Activated CD4-positive, alpha-beta T cell treated with anti-CD3 and anti-CD28 coated beads for 1 hour (primary cell): ENCODE measurements at places on chromosomes 2 and 18.

DNA sequence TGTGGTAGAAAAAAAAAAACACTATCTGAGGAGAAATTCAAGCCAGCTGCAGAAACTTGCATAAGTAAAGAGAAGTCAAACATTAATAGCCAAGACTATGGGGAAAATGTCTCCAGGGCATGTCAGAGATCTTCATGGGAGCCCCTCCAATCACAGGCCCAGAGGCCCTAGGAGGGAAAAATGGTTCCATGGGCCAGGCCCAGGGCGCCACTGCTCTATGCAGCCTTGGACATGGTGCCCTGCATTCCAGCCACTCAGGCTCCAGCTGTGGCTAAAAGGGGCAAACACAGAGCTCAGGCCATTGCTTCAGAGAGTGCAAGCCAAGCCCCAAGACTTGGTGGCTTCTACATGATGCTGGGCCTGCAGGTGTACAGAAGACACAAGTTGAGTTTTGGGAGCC, 354.7 kb downstream of the NBAS start:
- no peak for DNase-seq

- DNase-seq = peak; percentile 40
These were observed 543 bp downstream of the HADHB start for GRCh38 chr2:26245231-26245732.

DNA sequence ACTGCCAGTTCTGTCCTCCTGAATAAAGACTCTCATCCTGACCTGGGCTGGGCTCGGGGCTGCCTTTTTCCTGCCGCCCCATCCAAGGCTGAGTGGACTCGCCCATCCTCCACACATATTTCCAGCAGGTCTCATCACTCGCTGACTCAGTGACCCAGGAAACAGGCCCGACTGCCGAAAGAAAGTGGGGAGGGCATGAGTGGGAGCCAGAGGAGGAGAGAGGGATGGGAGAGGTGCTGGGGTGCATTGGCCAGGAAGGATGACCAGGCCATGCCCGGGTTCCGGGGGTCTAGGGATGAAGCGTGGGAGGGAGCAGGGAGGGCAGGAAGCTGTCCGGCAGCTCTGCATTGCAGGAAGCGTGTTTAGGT, 66.7 kb downstream of the TWIST2 start:
- no peak for DNase-seq

- no peak for DNase-seq
These were observed 8.4 kb downstream of the GPC1 start for GRCh38 chr2:240443891-240444301.

GRCh38 chr18:28124131-28125029, 52.5 kb downstream of the CDH2 start:
- no peak for DNase-seq

GRCh38 chr2:15667809-15668556, 76.3 kb downstream of the DDX1 start:
- DNase-seq = no peak

GRCh38 chr2:122643725-122644329, 888.4 kb downstream of the TSN start:
- DNase-seq = no peak

DNA sequence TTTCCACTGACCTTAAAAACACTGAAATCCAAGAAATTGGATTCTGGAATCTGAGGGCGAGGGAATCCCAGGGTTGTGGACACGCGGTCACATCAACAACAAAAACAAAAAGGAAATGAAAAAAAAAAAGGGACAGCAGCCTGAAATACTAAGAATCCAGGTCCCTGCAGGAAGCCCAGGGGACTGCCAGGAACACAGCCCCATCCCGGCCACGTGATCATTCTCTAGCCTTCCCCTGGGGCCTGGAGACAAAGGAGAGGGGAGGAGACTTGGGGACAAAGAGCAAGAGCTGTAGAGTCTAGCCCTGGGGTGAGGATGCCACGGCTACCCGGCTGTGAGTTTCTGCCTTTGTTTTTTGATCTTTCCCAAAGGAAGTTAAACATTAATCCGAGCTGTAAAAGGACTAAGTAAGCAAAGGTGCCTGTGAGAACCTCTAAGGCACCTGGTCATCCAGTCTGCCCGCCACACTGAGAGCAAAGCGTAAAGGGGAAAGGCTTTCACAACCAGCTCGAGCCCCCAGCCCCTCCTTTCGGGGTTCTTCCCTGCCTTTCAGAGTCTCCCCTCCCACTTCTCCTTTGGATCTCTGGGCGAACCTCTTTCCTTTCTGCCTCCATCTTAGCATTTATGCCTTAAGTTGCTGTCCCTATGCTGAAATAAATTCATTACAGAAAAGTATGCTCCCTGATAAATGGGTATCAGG, 57.9 kb upstream of the MSH2 start:
- no peak for DNase-seq

GRCh38 chr18:12155996-12156395, 62.4 kb downstream of the ANKRD62 start:
- DNase-seq = no peak

GRCh38 chr2:114700440-114700839, 258.0 kb downstream of the DPP10 start:
- no peak for DNase-seq

DNA sequence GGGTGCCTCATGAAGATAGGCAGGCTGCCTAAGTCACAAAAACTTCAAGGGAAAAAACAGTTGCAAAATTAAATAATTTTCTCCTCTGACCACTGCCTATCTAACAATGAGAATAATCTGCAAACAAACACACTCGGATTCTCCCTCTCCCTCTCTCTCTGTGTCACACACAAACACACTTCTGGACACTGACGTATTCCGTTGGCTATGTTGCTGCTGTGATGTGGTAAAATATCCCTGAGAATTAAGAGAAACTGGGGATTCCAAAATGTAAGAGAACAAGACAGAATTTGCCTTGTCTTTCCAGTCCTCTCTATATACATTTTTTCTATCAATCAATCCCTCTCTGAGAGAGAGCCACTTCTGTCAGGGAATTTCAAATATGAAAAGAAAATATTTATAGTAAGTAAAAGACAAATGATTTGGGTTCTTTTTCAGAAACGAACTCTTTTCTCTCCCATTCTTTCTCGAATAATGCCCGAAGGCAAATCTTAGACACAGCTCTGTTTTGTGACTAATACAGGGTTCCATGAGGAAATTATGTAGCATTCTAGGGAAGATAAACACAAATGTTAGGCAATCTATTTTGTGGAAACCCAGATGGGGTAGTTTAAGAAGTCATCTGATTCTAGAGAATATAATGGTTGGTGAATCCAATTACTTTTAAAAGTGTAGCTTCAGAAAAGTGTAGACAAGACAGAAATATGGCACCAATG, 310.3 kb upstream of the CYP26B1 start:
- no peak for DNase-seq

- DNase-seq = no peak
These were observed 58.0 kb upstream of the EML6 start for GRCh38 chr2:54665436-54665856.

DNA sequence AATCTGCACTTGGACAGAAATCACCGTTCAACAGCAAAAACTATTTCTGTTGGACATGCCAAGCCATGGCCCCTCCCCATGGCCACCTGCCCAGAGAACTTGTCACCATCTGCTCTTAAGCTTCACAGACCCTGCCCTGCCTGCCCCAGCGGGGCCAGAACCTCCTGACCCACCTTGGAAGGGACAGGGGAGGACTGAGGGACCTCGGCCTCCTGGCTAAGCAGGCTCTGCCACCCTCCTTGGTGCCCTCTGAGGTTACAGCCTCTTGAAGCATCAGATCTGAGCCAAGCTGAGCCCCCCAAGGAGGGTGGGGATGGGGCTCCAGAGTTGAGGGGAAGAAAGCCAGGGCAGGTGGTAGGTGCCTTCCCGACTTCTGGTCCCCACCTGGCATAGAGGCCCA, 6.5 kb downstream of the TEX261 start:
- DNase-seq = peak; percentile 2

DNA sequence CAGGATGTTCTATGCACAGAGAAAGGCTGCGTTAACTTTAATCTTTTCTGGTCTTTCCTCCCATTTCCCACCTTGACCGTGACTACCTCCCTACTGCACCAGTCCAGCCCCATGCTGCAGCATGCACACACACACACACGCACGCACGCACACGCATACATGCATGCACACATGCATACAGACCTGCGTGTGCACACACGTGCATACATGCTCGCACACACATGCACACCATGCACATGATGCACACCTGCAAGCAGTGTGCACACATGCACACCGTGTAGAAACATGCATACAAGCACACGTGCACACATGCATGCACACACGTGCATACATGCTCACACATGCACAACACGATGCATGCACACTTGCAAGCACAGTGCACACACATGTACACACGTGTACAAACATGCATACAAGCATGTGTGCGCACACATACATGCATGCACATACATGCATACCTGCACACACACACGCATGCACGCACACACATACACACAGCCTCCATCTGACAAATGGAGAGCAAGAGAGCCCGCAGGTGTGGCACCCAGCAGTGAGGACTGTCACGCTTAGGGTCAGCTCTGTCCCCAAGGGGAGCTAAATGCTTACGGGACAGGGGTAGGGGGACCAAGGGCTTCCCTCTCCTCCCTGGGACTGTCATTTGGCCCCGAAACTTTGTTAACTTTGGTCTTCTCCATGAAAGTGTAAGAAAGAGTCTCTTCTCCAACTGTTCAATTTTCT, 18.2 kb downstream of the SNORC start:
- no peak for DNase-seq

DNA sequence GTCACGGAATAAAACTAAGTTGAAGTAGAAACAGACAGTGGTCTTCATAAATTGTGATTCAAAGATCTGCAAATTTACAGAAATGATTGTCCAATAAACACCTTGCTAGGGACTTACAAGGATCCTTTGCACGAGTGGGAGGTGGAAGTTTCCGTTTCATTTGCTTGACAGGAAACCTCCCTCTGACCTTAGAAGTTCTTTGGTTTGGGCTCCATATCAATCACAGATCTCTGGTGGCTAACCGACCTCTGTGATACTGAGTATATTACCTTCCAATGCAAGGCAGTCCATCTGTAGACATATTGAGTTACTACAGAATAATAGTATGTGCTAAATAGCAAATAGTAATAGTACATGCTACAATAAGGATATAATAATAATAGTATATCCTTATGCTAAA, 33.7 kb upstream of the RNF152 start:
- DNase-seq = no peak

- no peak for DNase-seq
These were observed 34.0 kb downstream of the LRRTM4 start for GRCh38 chr2:77488141-77488540.

DNA sequence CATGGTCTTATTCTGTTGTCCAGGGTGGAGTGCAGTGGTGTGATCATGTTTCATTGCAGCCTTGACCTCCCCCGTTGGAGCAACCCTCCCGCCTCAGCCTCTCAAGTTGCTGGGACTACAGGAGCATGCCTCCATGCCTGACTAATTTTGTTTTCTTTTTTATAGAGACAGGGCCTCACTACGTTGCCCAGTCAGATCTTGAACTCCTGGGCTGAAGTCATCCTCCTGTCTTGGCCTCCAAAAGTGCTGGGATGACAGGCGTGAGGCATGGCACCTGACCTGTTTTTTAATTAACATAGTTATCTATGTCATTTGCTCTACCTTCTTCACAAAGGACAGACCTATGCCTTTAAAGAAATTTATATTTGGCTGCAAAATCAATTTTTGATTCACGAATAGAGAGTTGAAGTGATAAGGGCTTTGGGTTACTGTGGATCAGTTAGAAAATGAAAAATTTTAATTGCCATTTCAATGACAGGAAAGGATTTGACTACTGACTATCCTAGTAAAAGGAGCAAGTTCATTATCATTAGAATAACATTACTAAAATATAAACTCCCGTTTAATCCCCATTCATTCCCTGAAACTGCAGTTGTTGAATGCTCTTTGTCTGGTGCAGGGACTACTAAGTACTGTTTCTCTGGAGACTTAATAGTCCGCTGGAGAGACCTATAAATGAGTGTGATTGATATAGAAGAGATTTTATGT, 3.7 kb downstream of the RNF138 start:
- DNase-seq = no peak

DNA sequence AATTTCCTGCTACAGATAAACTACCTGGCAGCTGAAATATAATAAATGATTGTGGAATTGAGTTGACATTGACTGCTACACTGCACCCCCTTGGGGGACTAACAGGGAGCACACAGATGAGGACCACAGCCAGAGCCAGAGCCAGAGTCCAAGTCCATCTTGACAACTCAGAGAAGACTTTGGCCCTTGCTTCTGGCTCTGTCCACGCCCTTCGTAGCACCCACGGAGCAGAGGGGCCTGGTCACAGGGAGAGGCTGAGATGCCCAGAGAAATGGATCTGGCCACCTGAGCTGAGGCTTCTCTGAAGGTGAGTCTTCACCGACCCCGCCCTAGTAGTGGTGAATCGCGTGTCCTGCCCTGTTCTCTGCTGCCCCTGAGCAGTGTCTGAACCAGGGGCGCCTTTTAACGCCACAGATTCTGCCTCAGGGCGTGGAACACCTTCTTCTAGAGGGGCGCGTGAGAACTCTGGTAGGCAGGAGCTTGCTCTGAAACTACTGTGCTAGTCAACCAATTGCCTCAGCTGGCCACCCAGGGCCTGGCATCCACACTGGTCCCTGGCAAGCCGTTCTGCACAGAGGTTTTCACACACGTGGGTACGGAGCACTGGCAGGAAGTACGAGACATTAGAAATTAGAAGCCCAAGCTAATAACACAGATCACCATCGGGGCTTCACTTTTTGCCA, 35.7 kb upstream of the MAT2A start:
- DNase-seq = no peak

DNA sequence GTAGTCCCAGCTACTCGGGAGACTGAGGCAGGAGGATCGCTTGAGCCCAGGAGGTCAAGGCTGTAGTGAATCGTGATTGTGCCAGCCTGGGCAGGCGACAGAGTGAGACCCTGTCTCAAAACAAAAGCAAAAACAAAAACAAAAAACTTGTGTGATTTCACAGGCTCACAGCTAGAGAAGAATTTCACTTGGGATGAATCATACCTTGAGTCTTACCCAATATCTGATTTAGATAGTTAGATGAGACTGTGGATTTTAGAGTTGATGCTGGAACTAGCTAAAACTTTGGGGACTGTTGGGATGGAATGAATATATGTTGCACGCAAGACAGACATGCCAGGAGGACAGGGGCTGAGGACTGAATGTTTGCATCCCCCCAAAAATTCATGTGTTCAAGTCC, 4.4 kb downstream of the ANKRD29 start:
- DNase-seq = no peak

DNA sequence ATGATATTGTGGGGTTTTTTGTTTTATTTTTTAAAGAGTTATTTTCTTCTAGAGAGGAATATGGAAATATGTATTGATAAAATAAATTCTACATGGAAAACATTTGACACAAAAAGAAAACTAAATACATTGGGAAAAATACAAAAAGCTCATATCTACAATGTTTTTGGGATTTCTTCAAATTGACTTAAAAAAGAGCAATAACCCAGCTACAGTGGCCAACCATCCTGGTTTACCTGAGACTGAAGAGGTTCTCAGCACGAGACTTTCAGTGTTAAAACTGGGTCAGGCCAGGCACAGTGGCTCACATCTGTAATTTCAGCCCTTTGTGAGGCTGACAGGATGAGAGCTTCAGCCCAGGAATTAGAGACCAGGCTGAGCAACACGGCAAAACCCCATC, 56.7 kb upstream of the MYCN start:
- DNase-seq = no peak
